Effector CD4-positive, alpha-beta T cell (primary cell): ENCODE measurements at places on chromosomes 2 and 18.

DNA sequence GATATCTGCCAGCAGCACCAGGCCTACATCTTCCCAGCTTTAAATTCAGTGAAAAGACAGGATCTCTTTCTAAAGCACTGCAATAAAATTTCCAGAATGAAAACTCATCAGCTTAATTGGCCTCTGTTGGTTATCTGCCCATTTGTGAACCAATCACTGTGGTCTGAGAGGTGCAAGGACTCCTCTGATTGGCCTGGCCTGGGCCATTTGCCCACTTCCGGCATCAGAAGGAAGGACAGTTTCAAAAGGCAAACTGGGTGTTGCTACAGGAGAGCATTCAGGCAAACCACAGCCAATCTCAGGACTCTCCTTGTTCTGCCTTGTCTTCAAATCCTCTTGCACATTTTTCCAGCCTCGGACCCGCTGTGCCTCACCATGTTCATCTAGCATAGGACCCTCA, 163.9 kb upstream of the CCDC150 start:
- no peak for DNase-seq

- no peak for DNase-seq
These were observed 33.8 kb downstream of the GREB1 start for GRCh38 chr2:11567631-11568031.

DNA sequence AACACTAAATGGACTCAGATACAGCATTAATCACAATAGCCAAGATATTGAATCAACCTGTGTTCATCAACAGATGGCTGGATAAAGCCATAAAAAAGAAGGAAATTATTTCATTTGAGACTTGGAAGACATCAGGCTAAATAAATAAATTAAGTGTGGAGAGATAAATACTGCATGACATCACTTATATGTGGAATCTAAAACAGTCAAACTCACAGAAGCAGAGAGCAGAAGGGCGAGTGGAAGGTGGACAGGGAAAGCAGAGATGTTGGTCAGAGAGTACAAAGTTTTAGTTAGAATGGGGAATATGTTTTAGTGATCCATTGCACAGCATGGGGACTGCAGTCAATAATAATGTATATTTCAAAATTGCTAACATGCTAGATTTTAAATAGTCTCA, 207.2 kb downstream of the VAPA start:
- DNase-seq: no peak

DNA sequence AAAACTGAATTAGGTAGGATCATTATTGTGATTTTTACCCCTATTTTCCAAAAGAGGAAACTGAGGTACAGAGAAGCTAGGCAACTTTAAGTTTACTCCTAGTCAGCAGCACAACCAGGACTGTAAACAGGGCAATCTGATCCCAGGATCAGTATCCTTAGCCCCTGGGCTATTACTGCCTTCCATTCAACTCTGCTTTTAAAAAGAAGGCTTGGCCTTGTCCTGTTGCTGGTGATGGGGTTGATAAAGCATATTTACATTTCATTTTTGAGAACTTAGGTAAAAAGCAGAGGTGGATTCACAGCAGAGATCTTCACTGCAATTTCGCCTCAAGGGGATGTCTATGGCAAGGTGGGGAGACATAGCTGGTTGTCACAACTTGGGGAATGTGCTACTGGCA, 148.5 kb downstream of the GALNT14 start:
- no peak for DNase-seq

GRCh38 chr2:112962308-112963175, 15.3 kb upstream of the IL36G start:
- DNase-seq: no peak

GRCh38 chr2:214902286-214902685, 92.8 kb upstream of the BARD1 start:
- DNase-seq: no peak

DNA sequence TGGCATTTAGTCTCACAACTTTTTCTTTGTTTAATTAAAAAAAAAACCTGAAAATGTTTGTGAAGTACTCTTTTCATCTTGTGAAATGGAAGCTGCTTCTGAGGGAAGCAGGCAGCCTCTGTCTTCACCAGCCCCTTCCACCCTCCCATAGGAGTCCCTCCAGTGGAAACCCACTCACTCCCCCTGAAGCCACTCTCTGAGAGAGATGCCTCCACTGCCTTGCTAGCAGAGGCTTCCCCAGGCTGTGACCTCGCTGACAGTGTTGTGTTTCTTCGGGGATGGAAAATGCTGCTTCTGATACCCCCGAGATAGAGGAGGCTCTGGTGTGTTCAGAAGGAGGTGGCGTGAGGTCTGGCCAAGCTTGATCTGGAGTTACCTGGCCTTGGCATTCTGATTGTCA, 59.9 kb downstream of the SH3RF3 start:
- no peak for DNase-seq

DNA sequence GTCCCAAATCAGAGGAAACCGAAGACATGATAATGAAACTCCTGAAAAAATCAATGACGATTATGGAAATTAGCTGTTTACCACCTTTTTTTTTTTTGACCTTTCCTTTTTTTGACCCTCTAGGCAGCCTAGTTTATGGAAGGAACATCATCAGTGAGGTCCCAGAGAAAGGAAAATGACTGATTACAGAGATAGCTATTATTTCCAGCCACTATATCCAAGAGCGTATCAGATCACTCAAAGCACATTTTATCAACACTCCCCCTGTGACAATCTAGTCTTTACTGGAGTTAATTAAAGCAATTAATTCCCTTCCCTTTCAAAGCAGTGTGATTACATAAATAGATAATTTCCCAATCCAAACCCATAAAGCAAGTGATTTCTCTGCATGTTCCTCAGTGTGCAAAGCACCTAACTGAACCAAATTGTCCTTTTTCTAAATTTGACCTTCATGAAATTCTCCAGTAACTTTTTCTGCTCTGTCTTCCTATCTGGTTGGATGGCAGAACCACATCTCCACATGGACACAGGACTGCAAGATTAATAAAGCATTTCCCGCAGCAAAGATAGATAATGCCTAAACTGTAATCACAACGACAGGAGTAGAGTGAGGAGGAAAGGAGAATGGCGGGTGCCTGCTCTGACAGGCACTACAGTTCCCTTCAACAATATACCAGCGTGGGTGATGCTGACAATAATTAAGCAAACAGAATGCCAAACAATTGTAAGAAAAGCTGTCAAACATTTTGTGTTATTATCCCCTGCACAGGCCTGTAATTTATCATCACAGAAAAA, 194.4 kb downstream of the SLC8A1 start:
- DNase-seq: no peak

DNA sequence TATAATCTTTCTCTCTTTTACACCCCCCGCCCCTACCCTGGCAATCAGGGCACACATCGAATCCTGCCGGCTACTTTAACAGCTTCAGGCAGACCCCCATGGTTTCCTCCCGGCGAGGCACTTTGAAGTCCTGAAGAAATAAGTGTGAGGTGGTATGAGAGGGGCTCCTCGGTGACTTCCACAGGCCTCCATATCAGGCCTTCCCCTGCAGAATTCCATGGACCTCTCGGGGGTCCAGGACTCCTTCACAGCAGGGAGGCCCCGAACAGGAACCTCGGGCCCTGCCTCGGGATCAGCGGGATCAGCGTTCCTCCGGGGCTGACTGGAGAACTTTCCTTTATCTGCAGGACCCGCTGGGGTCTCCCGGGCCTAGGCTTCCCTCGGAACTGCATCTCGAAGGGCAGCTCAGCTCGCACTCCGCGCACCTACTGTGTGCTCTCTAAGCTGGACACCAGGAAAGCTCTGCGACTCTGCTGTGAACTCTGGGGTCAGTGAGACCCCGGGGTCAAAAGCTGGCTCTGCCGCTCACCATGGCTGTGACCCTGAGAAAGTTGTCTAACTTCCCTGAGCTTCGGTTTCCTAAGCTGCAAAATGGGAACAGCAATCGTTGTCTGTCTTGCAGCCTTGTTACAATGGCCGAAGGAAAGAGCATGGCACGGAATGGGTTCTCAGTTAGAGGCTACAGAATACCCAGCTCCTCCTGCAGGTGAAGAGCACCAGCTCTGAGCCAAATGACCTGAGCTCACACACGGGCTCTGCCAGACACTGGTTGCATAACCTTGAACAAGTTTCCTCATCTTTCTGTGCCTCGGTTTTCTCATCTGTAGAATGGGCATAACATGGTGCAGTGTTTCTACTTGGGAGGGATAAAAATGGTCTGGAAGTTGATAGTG, 97.4 kb upstream of the ID2 start:
- DNase-seq: no peak

- no peak for DNase-seq
These were observed 549.9 kb upstream of the FSIP2 start for GRCh38 chr2:185188656-185189055.

- DNase-seq: no peak
These were observed 182.0 kb upstream of the SPOPL start for GRCh38 chr2:138319616-138320015.

DNA sequence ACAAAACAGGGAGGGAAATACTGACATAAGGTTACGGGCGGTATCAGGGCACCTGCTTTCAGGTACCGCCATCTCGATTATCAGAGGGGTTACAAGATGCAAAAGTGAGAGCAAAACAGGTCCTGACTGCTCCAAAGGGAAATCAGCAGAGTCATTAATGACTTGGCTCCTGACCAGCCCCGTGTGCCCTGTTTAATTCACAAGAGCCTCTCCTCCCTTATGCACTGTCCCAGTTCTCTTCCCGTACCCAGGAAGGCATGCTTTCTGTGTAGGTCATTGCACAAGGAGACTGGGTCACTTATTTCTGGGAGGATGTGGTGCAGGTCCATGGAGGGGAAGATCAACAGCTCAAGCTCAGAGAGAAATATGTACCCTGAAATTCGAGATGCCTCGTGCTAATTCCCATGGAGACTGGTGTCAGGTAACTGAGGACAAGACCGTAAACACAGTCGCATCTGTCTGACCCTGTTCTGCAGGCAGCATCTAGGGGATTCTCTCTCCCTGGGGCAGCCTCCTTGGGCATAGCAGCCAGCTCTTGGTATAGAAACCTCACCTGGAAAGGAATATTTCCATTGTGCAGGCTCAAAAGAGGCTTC, 79.9 kb downstream of the HNRNPLL start:
- DNase-seq: no peak
